Caki2 (cell line): ENCODE measurements at places on chromosomes 16 and 17.
A peak's percentile ranks its signal among the peaks of the same experiment; 100 is the strongest.

- no peak for DNase-seq
Observed at GRCh38 chr17:49386373-49386772, 24.3 kb upstream of the ZNF652 start.

- no peak for DNase-seq
Observed at GRCh38 chr17:74862108-74862901, 2.6 kb upstream of the GRIN2C start.

DNA sequence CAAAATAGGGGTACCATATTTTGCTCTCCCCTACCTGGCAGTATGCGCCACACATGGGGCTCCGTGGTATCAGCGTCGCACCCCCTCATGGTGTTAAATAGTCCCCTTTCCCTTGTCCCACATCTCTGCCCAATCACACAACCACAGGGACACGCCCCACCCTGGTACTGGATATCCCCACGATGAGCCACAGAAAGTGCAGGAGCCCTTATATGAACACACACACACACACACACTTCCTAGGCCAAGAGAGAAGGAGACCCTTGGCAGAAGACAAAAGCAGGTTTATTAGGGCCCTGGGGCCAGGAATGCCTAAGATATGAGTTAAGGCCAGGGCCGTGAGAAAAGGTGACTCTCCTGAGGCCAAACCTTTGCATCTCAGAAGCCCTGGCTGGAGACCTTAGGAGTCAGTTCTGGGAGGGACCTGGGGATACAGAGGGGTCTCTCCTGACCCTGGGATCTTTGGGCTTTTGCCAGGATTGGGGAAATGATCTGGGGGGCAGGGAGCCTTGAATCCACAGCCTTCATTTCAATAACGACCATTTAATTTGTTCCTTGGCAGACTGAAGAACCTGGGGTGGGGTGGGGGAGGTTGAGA lies 11.6 kb downstream of the COPZ2 start:
- no peak for DNase-seq

GRCh38 chr17:48045316-48046001 lies 2.7 kb upstream of the NFE2L1 start:
- DNase-seq: peak; percentile 25

DNA sequence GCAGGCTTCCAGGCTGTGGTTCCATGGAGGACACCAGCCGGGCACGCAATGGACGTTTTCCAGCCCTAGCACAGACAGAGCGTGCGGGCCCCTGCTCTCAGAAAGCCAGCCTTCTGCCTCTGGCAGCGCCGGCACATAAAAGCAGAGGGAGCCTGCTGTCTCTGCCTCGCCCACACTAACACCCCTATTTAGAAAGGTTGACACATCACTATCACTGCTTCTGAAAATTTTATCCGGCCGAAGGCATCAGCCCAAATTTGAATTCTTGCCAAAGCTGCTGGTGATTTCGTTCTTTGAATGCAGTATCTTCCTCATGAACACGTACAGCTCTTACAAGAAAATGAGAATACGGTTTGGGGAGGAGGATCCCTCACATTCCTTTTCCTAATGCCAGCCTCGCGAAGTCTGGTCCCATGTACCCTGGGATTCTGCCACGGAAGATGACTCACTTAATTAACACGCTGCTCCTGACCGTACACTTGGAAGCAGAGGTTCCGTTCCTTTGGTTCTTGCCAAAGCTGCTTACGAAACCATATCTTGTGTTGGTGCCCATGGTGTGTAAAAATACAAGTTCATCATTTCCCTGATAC lies 1.3 kb upstream of the RAB11FIP3 start:
- DNase-seq: peak; percentile 63

GRCh38 chr17:30302241-30302640 lies 10.5 kb upstream of the BLMH start:
- DNase-seq: no peak

- no peak for DNase-seq
Observed at GRCh38 chr16:57276596-57276995, 7.9 kb downstream of the PLLP start.

- no peak for DNase-seq
Observed at GRCh38 chr16:28009586-28010373, 53.7 kb downstream of the GSG1L start.

DNA sequence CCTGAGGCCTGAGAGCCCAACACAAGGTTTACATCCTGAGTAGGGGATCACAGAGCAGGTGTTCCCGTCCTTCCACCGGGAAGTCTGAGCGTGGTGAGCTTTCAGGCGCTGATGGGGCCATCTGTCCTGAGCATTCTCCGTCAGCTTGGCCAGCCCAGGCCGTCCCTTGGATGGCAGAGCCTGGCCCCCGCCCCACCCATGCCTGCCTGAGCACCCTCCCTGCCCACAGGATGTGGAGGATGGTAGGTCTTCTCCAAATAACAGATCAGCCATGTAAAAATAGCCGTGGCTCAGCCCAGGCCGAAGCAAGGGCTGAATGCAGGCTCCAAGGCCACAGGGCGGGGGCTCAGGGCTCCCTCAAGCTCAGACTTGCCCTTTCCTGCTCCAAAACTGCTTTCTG lies 20.2 kb downstream of the SPNS2 start:
- no peak for DNase-seq

GRCh38 chr16:68873635-68874471 lies 30.5 kb downstream of the TANGO6 start:
- no peak for DNase-seq

GRCh38 chr16:31099860-31100638 lies 5.5 kb upstream of the VKORC1 start:
- DNase-seq: peak; percentile 58

DNA sequence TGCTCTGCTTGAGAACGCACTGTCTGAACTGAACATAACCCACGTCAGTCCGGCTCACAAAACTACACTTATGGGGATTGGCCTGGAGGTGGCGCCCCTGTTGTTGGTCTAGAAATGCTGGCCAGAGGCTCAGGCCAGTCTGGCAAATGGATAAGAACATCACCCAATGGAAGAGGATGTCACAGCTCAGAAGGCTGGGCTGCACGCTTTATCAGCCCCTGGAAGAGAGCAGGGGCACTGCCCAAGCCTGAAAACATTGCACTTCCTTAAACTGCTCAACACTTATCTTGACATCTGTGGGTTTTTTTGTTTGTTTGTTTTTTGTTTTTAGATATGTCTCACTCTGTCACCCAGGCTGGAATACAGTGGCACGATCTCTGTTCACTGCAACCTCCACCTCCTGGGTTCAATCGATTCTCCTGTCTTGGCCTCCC lies 24.8 kb upstream of the BPTF start:
- peak; percentile 32 for DNase-seq

DNA sequence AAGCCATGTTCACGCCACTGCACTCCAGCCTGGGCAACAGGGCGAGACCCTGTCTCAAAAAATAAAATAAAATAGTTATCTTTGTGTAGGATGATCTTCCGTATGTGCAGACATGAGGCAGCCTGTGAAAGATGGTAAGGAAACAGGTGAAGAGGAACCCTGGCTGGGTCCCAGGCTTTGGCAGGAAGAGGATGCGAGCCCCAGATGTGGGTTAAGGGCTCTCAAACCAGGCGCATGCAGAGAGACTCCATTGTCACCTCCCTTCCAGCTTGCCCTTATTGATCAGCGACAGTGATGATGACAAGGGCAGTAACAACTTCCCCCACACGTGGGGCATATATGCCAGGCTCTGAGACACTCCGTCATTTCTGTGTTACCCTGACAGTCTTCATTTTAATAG lies 106.8 kb downstream of the GNAO1 start:
- no peak for DNase-seq

DNA sequence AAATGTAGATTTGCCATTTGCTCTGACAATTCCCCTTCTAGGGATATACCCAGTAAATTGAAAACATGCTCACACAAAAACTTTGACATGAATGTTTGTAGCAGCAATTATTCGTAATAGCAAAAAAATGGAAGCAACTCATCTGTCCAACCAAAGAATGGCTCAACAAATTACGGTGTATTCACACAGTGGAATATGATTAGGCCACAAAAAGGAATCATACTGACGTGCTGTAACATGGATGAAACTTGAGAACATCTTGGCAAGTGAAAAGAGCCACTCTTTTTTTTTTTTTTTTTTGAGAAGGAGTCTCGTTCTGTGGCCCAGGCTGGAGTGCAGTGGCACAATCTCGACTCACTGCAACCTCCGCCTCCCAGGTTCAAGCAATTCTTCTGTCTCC lies 24.1 kb upstream of the SPNS3 start:
- DNase-seq: no peak

DNA sequence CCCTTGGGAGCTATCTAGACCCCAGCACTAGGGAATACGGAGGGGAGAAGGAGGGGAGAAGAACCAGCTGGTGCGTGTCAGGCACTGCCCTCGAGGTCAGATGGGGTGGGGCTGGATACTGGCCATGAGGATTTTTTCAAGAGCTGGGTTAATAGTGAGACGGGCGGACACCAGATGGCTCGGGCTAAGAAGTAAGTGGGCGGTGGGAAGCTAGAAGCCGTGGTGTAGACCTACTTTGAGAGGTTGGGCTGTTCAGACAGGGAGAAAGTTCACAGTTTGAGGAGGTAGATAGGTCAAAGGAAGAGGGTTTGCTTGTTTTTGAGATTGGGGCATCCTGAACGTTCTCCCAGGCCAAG lies 303.8 kb downstream of the SEC14L1 start:
- no peak for DNase-seq

- DNase-seq: no peak
Observed at GRCh38 chr17:82449883-82450356, 632 bp downstream of the CYBC1 start.

- peak; percentile 24 for DNase-seq
Observed at GRCh38 chr16:2337431-2338296, 2.9 kb downstream of the ABCA3 start.

GRCh38 chr17:8963647-8964258 lies 1.8 kb downstream of the PIK3R5 start:
- DNase-seq: no peak

DNA sequence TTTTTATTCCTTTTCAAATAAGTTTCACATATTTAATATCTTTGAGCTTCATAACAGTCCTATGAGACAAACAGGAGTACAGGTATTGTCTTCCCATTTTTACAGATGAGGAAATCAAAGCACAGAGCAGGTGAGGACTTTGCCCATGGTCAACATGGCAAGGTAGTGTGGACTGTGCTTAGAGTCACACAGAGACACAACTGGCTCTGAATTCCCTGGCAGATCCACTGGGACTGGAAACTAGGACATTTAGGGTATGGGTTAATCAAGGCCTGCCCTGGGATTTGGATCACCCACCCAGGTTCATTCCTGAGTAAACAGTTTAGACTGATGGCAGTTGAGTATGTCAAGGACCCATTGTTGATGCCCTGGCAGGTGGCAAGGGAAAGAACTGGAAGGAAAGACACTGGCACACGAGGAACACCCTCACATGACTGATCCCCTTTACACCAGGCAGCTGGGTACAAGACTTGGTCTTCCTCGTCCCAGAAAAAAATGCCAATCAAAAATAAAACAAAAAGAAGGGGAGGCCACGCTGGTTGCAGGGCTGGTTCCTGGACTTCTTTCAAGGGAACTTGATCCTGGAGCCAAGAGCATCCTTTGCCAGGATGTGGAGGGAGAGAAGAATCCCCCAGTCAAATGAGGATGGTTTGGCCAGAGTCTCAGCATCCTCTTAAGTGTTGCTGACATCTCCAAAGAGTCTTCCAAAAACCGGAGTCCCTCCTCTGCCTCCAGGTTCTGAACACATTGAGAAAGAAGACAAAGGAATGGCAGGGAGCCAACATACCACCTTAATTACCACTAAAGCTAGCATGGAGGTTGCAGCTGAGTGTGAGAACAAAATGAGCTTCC lies 34.9 kb downstream of the CHD9 start:
- DNase-seq: no peak

DNA sequence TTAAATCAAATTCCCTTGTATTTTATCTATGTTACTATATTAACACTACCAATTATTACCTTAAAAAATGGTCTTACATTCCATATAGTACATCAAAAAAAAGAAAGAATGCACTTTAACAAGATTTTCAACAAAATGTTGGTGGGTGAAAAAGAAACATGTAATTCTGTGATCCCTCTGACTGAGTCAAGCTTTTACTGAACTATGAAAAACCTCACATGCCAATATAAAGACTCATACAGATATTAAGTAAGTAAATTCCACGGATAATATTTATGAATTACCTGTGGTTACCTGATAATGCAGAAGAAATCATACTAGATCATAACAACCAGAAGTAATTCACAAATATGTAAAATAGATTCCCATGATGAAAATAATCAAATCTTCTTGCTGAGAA lies 12.4 kb downstream of the COIL start:
- DNase-seq: no peak

DNA sequence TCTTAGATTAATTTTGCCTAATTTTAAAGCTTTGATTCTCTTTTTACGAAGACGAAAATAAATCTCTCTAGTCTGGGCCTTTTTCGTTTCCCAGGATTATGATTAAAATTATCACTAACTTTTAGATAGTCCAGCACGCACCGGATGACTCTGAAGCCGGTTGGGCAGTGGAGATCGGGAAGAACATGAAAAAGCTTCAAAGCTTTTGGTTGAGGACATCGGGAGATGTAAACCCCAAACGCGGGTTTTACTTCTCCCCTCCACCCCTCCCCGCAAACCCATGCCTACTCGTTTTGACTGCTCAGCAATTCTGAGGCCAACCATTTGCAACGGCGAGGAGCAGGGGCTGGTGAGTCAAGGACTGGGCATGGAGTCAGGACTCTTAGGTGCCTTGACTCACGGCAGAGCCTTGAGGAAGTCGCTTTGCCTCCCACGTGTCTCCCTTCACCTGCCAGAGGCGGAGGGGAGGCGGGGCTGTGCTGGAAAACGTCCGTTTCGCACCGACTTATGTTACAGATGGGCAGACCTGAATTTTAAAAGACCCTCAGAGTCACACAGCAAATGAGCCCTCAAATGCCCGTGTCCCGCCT lies 989 bp upstream of the DUSP14 start:
- DNase-seq: peak; percentile 90

DNA sequence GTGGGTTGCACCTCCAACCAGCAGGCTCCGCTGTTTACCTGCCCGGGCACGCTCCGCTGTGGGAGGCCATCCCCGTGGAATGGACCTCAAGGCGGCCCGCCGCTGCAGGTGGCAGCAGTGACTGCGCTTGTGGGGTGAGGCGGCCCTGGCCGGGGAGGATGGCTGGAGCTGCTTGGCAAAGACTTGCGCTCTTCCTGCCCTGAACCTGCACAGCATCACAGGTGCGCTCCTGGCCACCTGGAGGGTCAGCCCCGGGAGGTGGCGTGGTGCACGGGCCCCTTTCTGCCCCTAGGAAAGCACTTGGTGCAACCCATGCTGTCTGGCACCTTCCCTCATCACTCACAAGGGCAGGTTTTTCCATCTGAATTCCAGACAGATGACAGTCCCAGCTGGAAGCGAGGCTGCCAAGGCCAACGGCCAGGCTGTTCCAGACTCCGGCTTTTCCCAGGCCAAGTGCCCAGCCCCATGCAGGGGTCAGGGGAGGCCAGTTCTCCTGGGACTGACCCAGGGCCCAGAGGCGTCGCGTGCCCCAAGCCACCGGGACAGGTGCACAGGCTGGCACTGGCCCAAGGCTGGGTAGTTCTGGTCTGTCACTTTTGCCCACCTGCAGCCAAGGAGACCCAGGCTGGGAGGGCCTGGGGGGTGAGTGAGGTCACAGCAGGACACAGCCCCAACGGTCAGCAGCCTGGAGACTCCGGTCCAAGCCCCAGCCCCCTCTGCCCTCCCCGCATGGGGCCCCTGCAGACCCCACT lies 13.3 kb downstream of the UTS2R start:
- peak; percentile 40 for DNase-seq
